Activated CD4-positive, alpha-beta memory T cell treated with anti-CD3 and anti-CD28 coated beads for 36 hours (primary cell): ENCODE measurements at places on chromosomes 4 and X.
A peak's percentile ranks its signal among the peaks of the same experiment; 100 is the strongest.

- peak; percentile 12 for DNase-seq
Observed at GRCh38 chr4:99447079-99447478, 11.9 kb upstream of the ADH7 start.

GRCh38 chr4:83875437-83875836 is 339.5 kb downstream of the GPAT3 start:
- no peak for DNase-seq

- DNase-seq, result no peak
Observed at GRCh38 chrX:137362583-137362982, 203.3 kb upstream of the ZIC3 start.

- DNase-seq, result no peak
Observed at GRCh38 chr4:40122941-40123340, 66.3 kb downstream of the N4BP2 start.

DNA sequence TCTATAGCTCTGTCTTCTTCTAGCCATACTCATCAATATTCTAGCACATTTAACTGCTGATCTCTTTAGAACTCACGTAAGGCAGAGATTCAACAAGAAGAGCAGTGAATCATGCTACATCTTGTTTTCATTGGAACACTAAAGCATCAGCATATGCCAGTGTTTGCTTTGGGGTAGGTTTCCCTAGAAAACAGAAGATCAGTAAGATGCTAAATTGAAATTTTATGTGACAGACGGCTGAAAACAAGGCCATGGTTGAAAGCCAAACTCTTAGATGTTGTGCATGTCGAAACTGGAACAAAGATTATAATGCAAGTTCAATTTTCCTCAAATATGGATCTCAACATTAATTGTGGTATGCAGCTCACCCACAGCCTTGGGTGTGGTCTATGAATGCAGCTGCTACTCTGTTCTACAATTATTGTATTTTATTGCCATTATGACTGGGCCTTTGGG is 107.6 kb downstream of the PDLIM5 start:
- no peak for DNase-seq

- no peak for DNase-seq
Observed at GRCh38 chr4:7699031-7699430, 240.6 kb downstream of the AFAP1 start.

- no peak for DNase-seq
Observed at GRCh38 chrX:141673946-141674345, 24.6 kb downstream of the SPANXD start.

- peak; percentile 53 for DNase-seq
Observed at GRCh38 chrX:1248331-1249061, 20.1 kb upstream of the CSF2RA start.

GRCh38 chrX:107716118-107716684 is 59.4 kb downstream of the TSC22D3 start:
- peak; percentile 28 for DNase-seq

GRCh38 chrX:71236836-71237235 is 13.8 kb downstream of the GJB1 start:
- no peak for DNase-seq

DNA sequence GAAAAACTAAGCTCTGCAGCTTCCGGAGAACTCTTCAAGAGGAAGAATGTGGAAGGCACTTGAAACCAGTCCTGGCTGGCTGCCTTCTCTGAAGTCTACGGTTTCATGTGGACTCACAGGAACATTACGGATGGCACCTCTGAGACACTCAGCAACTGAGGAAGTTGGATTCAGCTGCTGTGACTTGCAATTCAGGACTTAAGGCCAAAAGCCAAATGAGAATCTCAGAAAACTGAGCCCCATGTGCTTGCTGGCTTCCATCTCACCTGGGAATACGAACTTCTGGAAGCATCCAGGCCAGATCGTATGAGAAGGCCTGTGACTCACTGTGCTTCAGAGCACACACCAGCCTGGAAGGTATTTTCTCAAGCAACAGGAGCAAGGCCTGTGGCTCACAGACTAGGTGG is 107.8 kb upstream of the GPC4 start:
- no peak for DNase-seq

DNA sequence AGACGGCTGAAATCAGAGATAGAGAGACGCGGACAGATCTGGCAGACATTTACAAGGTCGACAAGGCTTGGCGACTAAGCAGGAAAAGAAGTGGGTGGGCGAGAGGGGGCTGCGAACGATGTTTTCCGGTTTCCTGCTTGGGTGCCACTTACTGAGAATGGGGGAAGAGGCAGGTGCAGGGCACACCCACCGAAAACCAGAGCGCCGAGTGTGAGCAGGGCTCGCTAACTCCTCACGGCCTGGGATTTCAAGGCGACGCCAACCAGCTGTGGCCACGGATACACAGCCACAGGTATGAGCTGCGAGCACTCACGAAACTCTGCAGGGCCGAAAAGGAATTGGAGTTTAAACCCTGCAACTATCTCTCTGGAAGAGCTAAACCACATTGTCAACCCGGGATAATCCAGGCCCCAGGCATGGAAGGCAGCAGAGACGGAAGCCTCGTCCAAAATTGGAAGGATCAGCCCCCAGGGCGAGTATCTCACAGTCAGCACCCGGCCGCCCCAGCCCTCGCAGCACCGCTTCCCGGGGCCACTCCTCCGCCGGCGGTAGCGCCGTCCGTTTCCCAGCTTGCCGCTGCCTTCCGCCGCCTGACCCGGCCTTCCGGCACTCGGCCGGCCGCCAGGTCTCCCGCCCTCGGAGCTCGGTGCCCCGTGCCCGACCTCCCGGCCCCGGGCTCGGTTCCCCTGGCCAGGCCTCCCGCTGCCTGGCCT is 778 bp downstream of the CASP3 start:
- DNase-seq, result peak; percentile 62

DNA sequence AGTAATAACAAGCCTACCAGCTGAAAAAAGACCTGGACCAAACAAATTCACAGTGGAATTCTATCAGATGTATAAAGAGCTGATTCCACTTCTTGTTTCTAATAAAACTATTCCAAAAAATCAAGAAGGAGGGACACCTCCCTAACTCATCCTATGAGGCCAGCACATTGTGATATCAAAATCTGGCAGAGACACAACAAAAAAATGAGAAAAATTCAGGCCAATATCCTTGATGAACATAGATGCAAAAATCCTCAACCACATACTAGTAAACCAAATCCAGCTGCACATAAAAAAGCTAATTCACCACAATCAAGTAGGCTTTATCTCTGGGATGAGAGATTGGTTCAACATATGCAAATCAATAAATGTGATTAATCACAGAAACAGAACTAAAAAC is 147.9 kb upstream of the NEIL3 start:
- DNase-seq, result no peak

GRCh38 chrX:43679778-43680177 is 23.7 kb downstream of the MAOA start:
- DNase-seq, result no peak

GRCh38 chr4:146407257-146407656 is 114.5 kb downstream of the SLC10A7 start:
- no peak for DNase-seq
